Activated CD4-positive, alpha-beta T cell treated with anti-CD3 and anti-CD28 coated beads, Interleukin-2, Interleukin-6, amounts not matched to agents 100 ng/mL and 50 ng/mL, durations not matched to agents 16 hours and 8 hours (primary cell): ENCODE measurements at places on chromosomes 1 and 21.

- no peak for DNase-seq
Observed at GRCh38 chr1:17696417-17697301, 58.5 kb upstream of the ACTL8 start.

GRCh38 chr1:94120991-94121390 is at the start of gene ABCA4:
Gene ABCA4 (minus strand): TSS chr1:94121148. CDS start chr1:94121045, 103 bp downstream.
- DNase-seq: no peak

DNA sequence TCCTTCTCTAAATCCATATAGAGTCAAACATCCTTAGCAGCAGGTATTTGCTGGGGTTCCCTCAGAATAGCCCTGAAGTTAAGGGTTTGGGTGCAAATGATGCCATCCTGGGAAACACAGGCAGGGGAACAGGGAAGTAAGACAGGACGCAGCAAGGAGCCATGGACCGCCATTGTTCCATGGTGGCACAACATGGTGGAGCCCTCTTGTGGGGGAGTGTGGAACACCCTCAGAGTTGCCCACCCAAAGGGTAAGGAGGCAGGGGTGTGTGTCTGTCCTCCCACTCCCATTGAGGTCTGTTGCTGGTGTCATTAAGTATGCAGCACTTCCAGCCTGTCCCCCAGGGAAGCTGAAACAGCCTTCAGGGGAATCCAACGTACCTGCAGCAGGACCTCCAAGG is 20.4 kb upstream of the RCAN1 start:
- DNase-seq: no peak

- DNase-seq: no peak
Observed at GRCh38 chr21:39669485-39669884, 56.7 kb downstream of the B3GALT5 start.

GRCh38 chr1:2049225-2049717 is 940 bp upstream of the PRKCZ start:
- no peak for DNase-seq

DNA sequence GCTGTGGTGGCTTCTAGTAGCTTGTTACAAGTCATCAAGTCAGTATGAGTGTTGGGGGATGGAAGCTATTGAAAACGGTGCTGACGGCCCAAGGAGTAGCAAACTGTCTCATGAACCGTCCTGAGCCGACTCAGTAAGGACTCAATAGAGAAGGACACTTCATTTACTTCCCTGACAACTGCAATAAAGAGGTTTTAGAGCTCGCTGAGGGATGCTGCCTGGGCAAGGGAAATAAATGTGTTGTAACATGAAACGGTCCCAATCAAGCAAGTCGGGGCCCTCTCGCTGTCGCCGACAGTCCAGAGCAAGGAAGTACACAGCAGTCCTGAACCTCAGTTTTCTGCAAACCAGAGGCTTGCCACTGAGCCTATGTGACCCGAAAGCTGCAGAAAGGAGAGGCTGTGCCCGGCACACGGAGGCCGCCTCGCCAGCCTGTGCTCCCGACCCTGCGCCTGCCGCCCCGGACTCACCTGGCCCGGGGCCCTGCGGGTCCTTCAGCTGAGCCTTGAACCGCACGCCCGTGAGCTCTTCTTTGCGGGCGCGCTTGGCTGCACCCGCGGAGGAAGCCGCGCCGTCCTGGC is 423 bp downstream of the URB1 start:
- DNase-seq: no peak

DNA sequence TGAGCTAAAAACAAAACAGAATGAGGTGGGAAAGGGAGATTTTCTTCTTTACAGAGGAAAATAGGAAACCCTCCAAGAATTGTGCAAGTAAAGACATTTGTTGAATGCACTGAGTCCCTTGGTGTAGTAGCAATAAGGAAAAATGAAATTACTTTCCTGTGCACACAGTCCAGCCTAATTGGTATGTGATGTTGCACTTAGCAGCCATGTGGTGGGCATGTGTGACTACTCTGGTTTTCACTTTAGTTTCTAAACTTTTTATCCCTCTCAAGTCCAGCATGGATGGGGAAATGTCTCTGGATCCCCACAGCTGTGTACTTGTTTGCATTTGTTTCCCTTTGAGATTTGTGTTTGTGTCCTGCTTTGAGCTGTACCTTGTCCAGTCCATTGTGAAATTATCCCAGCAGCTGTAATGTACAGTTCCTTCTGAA is 7.1 kb upstream of the AGO3 start:
- DNase-seq: no peak

DNA sequence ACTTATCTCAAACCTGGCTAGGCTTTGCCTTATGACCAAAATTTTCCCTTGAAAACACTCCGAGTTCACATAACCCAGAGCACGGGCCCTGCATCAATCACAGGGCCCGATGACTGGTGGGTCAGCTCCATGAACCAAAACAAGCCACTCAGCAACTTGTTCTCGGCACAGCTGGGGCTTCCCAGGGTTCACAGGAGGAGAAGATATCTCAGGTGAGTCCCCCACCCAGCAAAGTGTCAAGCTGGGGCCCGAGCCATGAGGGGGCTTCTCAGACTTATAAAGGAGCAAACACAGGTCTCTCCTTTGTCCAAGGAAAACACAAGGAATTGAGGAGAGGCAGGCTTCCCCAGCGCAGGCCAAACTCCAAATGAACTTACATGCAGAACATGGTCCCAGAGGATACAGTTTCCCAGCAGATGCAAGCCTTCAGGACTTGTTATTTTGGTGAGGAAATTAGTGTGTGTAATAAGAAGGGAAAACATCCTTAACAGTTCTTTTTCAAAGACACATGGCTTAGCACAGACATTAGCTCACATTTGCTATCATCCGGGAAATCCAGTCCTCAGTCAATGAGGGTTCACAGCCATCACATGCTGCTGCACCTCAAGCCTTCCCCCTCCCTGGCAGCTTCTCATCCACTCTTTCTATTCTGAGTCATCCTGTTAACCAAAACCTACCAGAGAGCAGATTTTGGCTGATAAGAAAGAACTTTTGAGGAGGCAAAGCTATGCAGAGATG is 98.1 kb upstream of the NFIA start:
- peak; percentile 37 for DNase-seq

- DNase-seq: no peak
Observed at GRCh38 chr1:17214876-17215544, 10.1 kb downstream of the PADI1 start.

- DNase-seq: no peak
Observed at GRCh38 chr1:168083456-168084325, 53.0 kb downstream of the GPR161 start.

DNA sequence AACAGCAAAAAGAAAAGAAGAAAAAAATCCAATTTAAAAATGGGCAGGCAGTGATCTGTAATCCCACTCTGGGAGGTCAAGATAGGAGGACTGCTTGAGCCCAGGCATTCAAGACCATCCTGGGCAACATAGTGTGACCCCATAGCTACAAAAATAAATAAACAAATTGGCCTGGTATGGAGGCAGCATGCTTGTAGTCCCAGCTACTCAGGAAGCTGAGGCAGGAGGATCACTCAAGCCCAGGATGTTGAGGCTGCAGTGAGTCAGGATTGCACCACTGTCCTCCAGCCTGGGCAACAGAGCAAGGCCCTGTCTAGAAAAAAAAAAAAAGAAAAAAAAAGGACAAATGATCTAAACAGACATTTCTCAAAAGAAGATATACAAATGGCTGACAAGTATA is 99.6 kb downstream of the EIF4G3 start:
- DNase-seq: peak; percentile 25
